ENCODE measurements at places on chromosomes 4 and X.

DNA sequence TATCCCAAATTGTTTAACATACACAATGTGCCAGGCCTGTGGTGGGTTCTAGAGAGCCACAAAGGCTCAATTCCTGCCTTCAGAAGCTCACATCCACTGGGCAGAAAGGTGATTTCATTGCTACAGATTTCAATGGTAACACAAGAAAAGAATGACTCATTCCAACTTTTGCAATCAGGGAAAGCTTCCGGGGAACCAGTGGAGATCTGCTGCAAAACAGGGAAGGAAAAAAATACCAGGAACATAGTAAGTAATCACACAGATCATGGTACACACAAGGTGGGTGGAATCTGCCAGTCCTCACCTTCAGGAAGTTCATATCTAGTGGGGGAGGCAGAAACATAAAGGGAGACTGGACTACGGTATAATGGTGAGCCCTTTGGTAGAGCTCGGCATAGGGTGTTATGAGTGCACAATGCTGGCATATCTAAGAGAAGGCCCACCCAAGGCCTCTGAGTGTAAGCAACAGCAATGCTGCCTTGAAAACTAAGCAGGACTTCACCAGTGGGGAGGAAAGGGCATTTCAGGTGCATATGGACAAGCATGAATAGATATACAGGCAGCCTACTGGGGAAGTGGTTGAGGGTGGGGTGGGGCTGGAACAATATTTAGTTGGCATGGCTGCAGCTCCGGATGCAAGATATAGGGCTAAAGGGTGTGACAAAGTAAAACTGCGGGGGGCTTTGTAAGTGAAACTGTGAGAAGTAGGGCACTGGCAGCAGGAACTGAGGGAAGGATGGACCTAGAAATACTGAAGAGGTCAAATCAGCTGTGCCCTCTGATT lies 24.2 kb downstream of the GPRIN3 start:
- no peak for DNase-seq

DNA sequence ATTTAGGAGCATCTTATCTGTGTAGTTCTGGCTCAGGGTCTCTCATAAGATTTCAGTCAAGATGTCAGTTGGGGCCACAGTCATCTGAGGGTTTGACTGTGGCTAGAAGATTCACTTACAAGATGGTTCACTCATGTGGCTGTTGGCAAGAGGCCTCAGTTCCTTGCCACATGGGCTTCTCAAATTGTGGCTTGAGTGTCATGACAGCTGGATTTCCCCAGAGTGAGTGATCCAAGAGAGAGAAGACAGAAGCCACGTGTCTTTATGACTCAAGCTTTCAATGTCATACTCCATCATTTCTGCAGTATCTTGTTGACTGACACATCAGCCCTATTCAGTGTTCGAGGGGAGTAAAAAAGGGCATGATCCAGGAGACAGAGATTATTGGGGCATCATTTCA lies 131.3 kb upstream of the AP1S2 start:
- DNase-seq, result no peak

GRCh38 chrX:49995795-49996455 lies 73.5 kb downstream of the CLCN5 start:
- DNase-seq, result no peak

- DNase-seq, result no peak
Measured at GRCh38 chr4:146255463-146255862, 41.1 kb downstream of the REELD1 start.

Measured in D721Med (cell line).